ENCODE measurements at places on chromosomes 5 and 9.

- DNase-seq = no peak
Measured at GRCh38 chr9:107638521-107639310, 149.1 kb upstream of the KLF4 start.

DNA sequence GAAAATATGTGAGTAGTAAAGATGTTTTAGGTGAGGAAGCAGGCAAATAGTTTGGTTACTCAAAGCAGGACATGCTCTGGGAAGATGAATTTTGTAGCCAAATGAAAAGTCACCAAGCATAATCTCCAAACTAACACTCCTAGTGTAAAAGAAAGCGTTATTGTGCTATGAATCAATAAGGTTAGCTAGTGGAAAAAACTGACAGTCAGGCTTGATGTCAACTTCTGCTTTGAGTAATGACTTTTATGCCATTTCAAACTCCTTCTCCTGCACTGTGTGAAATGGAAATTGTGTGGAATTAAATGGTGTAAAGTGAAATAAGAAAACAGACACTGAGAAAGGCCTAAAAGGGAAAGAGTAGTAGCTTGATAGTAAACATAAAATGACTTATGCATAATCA lies 637.2 kb upstream of the DMAC1 start:
- no peak for DNase-seq

- no peak for DNase-seq
Measured at GRCh38 chr5:134189031-134189430, 12.3 kb upstream of the SKP1 start.

DNA sequence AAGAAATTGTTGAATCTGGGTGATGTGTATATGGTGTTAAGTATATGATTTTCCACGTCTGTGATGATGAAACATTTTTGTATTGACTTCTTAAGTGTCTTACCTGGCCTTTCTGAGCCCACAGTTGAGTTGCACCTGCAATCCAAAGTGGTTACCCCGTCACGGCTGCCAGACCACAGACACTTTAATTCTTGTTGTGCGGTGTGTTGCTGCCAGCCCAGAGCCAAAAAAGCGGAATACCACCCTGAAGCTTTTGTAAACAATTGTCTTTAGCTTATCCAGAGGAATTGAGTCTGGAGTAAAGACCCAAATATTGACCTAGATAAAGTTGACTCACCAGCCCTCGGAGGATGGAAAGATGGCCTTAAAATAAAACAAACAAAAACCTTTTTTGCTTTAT lies 35.1 kb downstream of the MTAP start:
- no peak for DNase-seq

DNA sequence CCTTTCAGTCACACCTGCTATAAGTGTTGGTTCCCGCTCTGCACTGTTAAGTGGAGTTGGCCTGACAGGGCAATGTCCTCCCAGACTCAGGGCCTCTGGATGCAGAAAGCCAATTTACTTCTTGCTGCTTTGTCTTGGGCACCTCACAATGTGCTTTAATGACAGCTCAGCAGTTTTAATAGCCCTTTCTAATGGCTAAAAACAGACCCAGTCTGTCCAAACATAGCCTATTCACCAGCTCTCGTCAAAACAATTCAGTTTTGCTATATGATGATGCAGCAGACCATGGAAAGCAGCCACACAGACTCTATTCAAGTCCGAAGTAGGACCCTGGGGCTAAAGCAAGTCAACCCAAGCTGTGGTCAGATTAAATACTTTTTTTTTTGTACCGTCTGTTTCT lies 529.1 kb upstream of the SEMA6A start:
- DNase-seq = no peak

- DNase-seq = peak; percentile 94
Measured at GRCh38 chr9:133144142-133144903, 19.4 kb downstream of the GBGT1 start.

GRCh38 chr5:96896276-96896675 lies 20.0 kb downstream of the ERAP2 start:
- no peak for DNase-seq

GRCh38 chr9:34346873-34347799 lies 17.8 kb downstream of the NUDT2 start:
- DNase-seq = no peak

DNA sequence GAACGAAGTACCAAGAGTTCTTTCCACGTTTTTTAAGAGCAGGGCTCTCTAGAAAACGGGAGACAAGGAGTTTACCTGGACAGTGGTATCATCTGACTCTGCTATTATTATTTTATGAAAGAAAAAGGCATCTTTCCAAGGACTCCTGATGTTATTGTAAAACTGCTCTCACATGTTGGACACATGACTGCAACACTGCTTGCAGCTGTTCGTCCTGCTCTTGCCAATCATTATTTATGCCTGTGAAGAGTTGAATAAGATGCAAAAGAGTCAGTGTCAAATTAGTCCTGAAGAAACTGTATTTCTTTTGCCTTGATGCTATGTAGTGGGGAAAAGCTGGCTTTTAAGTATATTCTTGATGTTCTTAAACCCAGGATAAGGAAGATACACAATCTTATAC lies 284.5 kb upstream of the PTGER4 start:
- no peak for DNase-seq

All from D341Med (cell line).